ENCODE measurements at places on chromosomes 6 and 20. TPM values are rescaled to one million over a fixed set of nuclear protein-coding genes. Genes with fewer than 3 reads are reported as not detected.

GRCh38 chr6:87829622-87830121 lies 127.6 kb upstream of the AKIRIN2 start:
- DNase-seq: no peak

DNA sequence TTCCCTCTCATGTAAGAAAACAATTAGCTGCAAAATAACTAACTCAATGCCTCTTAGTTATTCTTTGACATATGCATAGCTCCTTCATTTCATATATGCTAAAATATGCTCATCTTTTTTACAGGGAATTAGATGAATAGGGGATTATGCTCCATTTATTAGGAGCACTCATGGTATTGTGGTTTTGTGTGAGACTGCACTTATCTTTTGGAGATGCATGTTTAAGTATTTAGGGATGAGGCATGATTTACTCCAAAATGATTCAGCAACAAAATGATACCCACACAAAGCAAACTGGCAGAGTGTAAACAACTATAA lies 8.8 kb downstream of the BNIP5 start:
- no peak for DNase-seq

DNA sequence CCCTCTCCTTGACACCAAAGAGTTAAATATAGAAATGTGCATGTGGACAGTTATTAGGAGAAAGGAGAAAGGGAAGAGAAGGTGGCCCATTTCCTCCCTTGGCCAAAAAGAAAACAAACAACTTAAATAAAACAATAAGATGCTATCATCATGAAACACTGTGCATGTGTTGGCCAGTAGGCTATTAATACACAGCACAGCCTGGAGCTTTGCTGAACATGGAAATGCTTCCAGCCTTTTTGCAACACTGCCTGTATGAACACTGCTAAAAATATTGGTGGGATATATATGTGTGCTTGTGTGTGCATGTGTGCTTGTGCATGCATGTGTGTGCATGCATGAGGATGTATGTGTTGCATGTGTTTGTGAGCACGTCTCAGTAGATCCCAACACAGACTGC lies 100.4 kb downstream of the LY86 start:
- DNase-seq: peak; percentile 41

- no peak for DNase-seq
Observed at GRCh38 chr6:154012852-154013251, 26.2 kb upstream of the OPRM1 start.

DNA sequence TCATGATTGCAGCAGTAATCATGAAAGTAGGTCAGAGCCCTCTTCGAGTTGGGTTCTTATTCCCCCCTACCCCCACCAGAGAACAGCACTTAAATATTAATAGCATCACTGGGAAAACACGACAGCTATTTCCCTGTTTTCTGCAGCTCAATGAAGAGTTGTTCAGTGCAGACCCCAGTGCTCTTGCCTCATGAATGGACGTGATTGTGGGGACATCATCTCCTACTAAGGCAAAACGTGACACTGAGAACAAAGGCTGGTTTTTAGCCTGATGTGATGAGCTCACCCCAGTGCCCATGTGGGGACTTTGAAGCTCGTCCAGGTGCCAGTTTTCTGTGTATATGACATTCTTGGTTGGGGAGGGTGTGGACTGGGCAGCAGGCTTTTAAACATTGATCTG lies 105.9 kb downstream of the SLC35F1 start:
- no peak for DNase-seq

- peak; percentile 85 for DNase-seq
Observed at GRCh38 chr6:111573131-111573883, 32.4 kb downstream of the TRAF3IP2 start.

DNA sequence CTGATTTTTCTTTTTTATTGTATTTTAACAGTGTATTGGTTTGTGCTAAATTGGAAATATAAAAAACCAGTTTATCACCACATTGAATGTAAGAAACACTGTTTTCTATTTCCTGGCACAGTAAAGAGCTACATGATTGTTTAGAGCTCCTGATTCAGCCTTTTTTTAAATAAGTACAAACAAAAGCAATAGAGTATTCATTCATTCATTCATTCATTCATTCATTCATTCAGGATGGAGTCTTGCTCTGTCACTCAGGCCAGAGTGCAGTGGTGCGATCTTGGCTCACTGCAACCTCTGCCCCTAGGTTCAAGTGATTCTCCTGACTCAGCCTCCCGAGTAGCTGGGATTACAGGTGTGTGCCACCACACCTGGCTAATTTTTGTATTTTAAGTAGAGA lies 96.8 kb upstream of the SCGN start:
- DNase-seq: no peak

- DNase-seq: peak; percentile 55
Observed at GRCh38 chr6:168370310-168370991, 50.9 kb upstream of the DACT2 start.

DNA sequence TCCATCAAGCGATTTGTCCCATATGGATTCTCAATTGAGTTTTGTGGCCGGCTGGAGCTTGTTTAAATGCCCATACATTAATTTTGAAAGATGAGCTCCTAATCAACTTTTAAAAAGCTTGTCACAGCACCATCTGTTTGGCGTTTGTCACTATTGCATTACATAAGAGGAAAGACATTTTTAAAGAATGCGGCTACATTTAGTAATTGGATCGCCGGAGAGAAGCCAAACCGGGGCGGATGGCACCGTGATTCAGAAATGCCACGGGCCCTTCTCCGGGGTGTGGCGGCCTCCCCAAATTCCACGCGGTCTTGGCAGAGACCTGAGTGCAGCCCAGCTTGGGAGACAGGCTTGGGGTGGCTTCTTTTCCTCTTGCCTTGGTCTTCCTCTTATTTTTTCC lies 67.7 kb upstream of the ZNFX1 start:
- DNase-seq: peak; percentile 93

- DNase-seq: no peak
Observed at GRCh38 chr6:45477278-45477677, 99.5 kb upstream of the SUPT3H start.

DNA sequence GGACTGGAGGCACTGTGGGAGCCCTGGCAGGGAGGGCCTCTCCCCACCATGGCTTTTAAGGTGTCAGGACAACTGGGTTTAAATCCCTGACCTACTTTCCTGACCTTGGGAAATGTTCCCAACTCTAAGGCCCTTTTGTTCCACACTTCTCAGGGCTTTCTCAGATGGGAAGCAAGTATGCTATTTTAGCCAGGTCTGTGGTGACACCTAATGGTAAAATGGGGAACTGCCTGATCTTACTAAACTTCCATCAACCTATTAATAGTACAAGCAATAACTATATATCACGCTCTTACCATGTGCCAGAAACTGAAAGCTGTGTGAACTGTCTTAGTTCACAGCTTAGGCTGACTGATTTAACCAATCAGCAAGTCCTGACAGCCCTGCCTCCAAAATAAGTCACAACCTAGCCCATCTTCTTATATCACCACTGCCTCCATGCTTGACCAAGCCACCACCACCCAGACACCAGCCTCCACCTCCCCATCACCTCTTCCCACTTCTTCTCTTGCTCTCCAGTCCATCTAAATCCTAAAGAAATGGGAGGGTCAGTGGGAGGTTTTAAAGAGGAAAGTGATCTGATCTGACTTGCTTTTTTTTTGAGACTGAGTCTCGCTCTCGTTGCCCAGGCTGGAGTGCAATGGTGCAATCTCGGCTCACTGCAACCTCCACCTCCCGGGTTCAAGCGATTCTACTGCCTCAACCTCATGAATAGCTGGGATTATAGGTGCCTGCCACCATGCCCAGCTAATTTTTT lies 6.9 kb upstream of the BLCAP start:
- DNase-seq: peak; percentile 78

GRCh38 chr6:111748231-111748647 lies 125.0 kb downstream of the FYN start:
- no peak for DNase-seq

DNA sequence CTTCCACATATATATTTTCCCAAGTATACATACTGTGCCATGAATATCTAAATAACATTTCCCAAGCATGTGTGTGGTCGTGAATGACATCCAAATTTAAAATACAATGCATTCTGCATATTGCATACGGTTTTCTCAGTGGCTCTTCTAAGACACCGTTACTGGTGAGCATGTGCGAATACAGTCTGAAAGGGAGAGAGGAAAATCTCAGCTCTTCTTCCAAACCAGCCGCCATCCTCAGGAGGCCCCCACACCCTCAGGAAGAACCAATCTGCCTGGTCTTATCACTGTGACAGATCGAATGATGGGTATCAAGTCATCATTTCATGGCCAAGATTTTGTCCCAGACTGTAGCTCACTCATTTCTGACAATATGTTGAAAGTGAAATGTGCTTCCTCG lies 50.7 kb downstream of the ADAT2 start:
- no peak for DNase-seq

DNA sequence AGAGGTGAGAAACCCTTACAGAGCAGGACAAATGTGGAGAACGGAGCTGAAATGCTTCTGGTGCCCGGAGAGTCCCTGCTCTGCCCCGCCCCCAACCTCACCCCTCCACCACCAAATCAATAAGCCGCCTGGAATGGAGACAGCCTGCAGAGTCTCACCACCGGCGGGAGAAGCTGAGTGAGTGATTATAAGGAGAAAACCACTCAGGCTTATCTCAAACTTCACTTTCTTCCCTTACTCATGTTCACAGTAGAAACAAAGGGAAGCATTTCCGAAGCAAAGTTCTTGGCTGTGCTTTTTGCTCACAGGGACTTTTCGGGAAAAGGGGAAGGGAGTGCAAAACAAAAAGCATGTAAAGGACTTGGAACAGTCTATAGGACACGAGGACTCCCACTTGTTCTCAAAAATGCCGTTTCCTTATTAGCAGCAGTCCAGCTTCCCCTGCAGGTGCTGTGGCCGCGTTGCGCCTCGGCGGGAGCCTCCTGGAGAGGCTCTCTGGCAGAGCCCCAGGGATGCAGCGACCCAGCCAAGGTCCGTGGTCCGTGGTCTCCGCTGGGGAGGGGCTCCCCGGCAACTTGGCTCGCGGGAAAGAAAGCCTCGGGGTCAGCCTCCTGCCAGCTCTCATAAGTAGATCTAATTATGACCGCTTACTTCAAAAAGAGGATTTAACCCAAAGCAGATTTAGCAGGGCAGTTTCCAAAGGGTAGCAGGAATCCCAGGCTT lies 64.8 kb upstream of the TMEM30A start:
- peak; percentile 36 for DNase-seq

- DNase-seq: no peak
Observed at GRCh38 chr6:117655380-117655779, 19.9 kb upstream of the NUS1 start.

DNA sequence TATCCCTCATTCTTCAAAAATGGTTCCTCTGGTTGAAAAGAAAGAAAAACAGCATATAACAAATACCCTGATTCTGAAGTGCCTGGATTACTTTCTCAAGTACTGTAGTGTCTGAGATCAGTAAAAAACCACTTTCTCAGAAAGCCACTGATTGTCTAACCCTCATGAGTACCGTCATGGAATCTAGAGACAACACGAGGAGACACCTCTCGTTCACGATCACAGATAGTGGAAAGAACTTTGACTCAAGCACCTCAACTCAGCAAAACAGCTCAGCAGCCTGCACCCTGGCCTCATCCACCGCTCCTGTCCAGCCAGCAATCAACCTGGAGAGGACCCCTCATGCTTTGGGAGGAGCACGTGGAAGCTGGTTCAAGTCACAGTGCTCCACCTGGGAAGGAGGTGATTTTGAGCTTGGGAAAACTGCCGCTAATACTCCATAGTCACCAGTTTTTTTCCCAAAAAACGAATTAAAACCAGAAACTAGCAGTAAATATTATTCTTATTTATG lies 1.0 kb downstream of the SCML4 start:
- no peak for DNase-seq

GRCh38 chr20:23074052-23074451 lies 12.1 kb downstream of the CD93 start:
- DNase-seq: no peak

DNA sequence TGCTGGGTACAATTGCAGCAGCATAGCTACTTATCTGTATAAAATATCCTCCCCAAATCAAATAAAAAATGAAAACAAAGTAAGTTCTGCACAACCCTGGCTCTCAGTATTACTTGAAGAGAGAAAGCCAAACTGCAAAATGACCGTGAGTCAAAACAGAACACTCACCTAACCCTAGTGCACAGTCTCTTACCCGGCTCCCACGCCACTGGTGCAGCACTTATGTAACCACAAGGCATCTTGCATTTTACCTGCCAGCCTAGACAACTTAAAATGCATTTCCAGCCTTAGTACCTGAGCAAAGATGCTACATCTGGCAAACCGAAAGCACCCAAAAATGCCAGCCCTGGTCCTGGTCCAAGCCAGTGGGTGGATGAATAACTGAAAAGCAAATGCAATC lies 12.4 kb upstream of the SIRPB1 start:
- peak; percentile 34 for DNase-seq

DNA sequence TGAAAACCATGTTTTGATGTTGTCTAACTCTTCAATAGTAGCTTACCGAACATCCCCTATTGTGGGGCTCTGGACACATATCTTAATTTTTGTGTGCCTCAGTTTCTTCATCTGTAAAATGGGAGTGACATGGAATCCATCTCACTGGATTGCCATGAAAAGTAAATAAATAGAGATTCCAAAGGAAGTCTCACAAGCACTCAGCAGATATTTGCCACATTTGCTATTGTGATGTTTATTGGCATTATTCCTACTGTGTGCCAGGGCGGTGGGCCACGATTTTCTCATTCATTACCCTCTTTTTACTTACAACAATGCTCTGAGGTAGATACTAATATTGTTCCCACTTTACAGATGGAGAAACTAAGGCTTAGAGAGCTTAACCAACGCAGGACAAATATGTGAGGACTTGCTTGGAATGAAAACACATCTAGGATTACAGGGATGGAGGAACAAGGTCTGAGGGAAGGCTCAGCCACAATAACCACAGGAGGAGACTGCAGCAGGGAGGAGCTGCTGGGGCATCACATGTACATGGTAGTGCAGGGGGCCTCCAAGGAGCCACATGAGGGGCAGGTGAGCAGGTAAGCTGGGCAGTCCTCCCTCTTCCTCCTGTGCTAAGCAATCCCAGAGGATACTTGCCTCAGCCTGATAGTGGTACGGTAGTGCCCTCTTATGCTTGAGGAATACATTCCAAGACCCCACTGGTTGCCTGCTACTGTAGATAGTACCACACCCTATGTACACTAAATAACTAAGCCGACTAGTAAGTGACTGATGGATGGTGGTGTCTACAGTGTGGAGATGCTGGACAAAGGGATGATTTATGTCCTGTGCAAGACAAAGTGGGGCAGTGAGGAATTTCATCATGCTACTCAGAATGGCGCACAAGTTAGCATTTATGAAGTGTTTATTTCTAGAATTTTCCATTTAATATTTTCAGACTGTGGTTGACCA lies 176.9 kb downstream of the FOXA2 start:
- no peak for DNase-seq

GRCh38 chr6:52403627-52404026 lies 16.5 kb upstream of the EFHC1 start:
- DNase-seq: no peak

The FERMT1 gene
- total RNA-seq: 4.2 TPM

The ZSCAN23 gene
- total RNA-seq: 0.51 TPM

The MEP1A gene
- total RNA-seq: not detected

The EDN1 gene
- total RNA-seq: 1.8 TPM

The CRISP3 gene
- not detected for total RNA-seq

The MYO6 gene
- total RNA-seq: 10.9 TPM

The ZNF311 gene
- total RNA-seq: 0.76 TPM

The SLC17A1 gene
- total RNA-seq: not detected

The OXT gene
- not detected for total RNA-seq

The C20orf204 gene
- 0.32 TPM for total RNA-seq
